ENCODE measurements at places on chromosomes 5 and 9.

DNA sequence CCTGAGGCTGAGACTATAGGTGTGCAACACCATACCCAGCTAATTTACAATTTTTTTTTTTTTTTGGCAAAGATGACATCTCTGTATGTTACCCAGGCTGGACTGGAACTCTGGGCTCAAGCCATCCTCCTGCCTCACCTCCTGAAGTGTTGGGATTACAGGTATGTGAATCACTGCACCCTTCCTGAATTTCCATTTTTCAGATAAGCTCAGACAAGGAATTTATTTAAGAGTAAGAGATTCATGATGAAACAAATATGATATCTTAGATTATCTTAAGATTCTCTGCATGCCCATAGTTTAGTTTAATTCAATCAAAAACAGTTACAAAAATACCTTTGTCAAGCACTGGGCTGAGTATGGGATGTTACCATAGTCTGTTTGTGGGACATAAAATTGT, 128.4 kb upstream of the BASP1 start:
- DNase-seq = no peak

DNA sequence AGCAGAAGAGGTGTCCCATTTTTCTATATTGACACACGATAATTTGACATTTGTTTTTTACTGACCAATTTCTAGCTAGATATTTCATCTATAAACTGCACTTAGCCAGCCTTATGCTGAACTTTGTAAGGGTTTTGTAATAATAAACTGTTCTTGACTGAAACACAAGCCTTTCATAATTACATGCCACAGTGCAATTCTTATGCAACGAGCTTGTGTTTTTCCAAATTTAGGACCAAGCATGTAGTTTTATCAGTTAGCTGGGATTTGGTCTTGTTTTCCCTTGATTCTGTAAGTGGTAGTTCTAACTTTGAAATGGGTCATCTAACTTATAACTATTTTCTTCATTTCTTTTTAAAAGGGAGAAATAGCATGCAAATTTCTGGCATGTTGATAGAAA, 1.3 kb upstream of the LURAP1L start:
- no peak for DNase-seq

DNA sequence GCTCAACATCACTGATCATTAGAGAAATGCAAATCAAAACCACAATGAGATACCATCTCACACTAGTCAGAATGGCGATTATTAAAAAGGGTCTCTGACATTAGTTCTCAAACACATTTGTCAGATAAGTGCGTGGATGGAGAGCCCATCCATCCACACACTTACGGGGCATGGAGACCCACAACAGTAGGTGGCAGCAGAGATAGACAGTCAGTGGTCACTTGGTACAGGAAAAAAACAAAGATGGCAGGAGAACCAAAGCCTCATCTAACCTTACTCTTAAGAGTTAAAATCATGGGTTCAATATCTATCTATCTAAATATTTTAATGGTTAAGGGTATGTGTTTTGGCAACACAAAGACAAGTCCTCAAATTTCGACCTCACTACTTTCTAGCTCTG, 1378.7 kb upstream of the C9orf72 start:
- DNase-seq = no peak

DNA sequence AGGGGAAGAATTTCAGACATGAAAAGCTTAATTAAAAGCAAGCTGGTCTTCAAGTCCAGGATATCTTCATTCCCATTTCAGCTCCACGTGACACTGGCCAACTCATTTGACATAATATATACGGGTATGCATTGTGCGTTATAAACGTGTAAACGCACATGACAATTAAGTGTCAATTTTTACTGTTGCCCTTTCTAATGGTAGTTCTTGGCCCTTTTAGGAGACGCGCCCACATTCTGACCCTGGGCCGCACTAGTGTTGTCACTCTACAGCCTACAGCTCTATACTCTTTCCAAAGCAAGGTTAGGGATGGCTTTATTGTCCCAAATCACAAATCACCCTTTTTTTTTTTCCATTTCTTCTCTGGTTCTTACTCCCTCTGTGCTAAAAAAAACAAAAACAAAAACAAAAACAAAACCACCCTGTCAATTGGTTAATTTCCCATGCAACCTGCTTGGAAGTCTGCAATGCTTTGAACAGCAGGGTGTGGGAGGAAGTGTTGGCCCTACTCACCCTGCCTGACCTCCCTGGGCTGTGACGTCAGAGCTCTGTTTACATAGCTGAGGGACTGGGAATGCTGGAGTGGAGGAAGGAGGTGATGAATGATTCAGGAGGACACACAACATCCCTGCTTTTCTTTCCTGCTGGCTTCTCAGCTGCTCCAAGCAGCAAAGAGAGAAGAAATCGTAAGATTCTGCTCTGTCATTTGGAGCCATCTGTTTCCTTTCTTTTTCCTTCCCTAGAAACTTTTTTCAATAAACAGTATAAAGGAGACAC, 19.3 kb downstream of the RFK start:
- no peak for DNase-seq

DNA sequence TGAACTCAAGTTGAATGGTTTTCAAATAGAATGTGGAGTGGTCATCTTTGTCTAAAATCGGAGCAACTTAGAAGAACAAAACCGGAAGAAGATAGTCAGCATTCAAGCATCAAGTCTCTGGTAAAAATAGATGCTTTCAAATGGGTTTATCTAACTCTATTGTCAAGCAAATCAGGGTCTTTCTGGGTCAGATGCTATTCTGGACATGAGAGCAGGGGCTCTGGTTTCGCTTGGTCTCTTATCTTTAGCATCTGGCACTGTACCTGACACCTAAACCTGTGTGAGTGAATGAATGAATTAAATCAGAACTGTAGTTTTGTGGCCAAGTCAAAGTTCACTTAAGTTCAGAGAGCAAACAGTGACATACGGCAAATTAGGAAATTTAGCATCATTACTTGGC, 173.5 kb downstream of the SLIT3 start:
- no peak for DNase-seq

- DNase-seq = no peak
Observed at GRCh38 chr5:174688441-174689354, 35.7 kb upstream of the MSX2 start.

DNA sequence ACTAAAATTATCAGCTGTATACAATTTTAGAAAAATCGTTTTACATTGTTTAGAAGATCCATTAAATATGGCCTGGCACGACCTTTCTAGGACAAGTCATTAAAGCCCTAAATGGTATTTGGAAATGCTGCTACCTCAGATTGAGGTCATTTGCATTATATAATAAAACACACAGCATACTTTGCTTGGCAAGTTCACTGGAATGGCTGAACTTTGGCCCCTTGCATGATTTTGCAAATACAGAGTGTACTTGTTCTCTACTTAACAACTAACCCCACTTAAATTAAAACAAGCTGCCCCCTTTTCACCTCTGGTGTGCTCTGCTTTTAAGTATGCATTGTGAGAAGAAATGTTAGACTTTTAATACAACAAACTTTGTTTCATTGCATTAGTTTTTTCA, 860.1 kb downstream of the PTPRD start:
- DNase-seq = no peak

DNA sequence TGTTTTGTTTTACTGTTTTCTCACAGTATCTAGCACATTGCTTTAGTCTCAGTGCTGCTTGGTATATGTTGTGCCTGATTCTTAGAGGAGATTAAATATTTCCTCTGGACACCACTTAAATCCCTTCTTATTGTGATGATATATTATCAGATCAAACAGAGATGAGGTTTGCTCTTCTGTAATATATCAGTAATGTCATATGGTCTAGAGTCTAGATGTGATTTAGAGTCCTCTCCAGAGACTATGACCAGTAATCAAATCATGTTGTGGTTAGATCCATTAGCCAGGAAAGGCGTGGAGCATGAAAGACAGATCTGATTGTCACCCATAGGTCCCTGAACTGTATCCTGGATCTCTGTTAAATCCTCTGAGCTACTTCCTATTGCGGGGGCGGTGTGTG, 24.4 kb downstream of the CAMK4 start:
- no peak for DNase-seq

Data from stimulated activated CD4-positive, alpha-beta T cell treated with anti-CD3 and anti-CD28 coated beads, TNF-alpha, amount 100 ng/mL, for 1 hour (primary cell).